Activated T-cell treated with anti-CD3 and anti-CD28 coated beads for 48 hours (primary cell): ENCODE measurements at places on chromosomes 5 and 9.

- DNase-seq = no peak
Observed at GRCh38 chr9:97758334-97758916, 61.3 kb upstream of the XPA start.

DNA sequence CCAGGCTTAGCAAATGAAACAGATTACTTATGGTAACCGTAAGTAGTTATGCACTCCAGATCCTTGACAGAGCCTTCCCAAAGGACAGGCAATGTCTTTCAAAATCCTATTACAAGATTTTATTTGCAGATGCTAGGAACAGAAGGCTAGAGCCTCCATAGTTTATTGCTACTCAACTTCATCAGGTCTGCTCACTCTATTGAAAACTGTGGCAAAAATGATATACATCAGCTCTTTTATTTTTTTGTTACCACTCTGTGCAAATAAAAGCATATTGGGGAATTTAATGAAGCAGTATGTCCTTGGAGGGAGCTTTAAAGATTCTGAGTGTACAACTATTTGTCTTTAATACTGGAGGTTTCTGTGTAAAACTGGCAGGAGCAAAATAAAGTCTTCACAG, 46.5 kb downstream of the SLC44A1 start:
- DNase-seq = no peak

GRCh38 chr5:61650661-61651060, 318.6 kb downstream of the ZSWIM6 start:
- DNase-seq = no peak

GRCh38 chr5:197892-198489, 6.7 kb downstream of the LRRC14B start:
- DNase-seq = no peak

DNA sequence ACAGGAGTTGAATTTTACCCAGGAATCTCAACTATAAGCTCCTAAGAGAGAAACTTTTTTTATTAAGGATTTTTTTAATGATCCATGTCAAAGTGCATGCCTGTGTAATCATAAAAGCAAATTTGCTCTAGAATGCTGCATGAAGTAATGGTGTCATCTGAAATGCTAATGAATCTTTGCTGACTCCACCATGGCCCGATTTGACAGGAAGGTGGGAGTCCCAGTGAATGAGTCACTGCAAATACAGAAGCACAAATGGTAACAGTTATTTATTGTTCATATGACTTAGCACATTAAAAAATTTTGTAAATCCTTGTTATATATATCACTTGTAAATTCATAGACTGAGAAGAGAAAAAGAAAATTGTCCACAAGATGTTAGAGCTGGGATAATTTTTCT, 341.3 kb downstream of the RASEF start:
- no peak for DNase-seq
